ENCODE measurements at places on chromosomes 6 and 20.

DNA sequence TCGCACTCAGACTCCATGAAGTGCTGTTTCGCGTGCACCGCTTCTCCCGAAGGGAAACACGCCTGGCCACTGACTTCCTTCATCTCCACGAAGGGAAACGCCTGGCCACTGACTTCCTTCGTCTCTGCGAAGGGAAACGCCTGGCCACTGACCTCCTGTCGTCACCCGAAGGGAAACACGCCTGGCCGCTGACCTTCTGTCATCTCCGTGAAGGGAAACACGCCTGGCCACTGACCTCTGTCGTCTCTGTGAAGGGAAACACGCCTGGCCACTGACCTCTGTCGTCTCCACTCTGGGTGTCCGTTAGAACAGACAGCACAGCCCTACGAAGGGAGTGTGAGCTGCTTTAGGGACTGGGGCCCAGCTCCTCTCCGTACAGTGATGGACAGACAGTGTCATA lies 17.1 kb upstream of the ADRM1 start:
- DNase-seq = no peak

DNA sequence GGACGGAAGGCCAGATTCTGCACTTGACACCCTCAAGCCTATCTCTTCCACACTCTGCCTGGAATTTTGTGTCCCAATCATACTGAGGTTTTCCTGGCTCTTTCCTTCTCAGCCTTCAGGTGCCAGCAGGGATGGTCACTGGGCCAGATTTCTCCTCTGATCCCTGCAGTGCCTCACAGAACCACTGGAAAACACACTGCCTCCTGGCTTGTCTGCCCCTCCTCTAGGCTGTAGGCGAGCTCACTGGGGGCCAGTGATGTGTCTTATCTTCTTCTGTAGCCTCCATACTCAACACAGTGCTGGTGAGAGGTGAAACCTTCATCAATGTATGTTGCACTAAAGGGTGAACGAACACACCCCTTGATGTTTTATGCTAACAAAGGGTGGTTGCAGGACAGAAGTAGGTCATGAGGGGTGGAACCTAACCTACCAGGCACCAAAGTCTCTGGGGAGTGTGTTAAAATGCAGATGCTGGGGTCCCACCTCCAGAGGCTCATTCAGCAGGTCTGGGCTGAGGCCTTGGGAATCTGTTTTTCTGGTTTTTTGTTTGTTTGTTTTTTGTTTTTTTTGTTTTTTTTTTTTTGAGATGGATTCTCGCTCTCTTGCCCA lies 80.3 kb downstream of the CDH26 start:
- DNase-seq = no peak

DNA sequence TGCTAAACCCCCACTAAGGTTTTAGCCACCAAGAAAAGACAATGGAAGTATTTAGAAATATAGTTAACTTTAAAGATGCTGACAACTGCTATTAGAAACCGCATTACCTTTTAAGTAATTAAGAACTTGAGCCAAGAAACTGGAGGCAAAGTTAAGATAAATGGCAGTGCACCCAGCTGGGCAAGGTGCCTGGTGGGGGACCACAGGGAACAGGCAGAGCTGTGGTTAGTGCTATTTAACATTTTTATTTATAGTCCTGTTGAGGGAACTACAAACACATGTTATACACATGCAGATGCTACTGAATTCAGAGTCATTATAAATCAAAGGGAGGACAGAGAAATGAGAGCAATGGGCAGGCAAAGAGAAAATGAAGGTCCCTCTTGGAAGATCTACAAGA lies 447.9 kb downstream of the TFAP2B start:
- DNase-seq = no peak

DNA sequence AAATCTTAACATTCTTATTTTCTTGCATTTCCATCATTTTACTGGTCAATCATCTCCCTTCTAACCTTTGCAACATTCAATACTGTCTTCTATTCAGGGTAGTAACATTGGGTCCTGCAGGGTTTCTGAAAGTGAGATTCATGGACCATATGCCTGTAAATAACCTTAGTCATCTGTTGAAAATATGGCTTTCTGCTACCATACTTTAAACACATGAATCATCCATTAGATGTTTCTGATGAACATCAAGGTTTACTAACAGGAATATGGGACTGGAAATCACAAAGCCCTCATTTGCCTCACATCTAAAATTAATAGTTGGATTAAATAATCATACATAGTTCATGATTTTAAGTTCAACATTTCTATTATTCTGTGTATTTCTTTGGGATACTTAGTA lies 475.9 kb upstream of the MARCKS start:
- DNase-seq = no peak

- no peak for DNase-seq
Observed at GRCh38 chr20:15900443-15900842, 672.8 kb downstream of the KIF16B start.
